Activated naive CD4-positive, alpha-beta T cell treated with anti-CD3 and anti-CD28 coated beads for 36 hours (primary cell): ENCODE measurements at places on chromosomes 6 and 20. TPM values are rescaled to one million over a fixed set of nuclear protein-coding genes. Genes with fewer than 3 reads are reported as not detected.

DNA sequence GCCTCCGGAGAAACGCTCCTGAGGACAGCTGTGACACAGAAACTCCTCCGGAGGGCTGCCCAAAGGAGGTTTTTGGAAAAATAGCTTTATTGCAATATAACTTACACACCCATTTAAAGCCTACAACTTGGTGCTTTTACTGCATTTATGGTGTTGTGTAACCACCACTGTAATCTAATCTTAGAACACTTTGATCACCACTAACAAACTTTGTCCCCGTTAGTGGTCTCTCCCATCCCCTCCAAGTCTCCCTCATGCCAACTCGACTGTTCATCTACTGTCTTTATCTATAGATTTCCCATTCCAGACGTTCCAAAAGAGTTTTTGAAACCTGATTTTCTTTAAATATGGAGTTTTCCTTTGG is 62.8 kb downstream of the SYNJ2 start:
- DNase-seq = no peak

- no peak for DNase-seq
Measured at GRCh38 chr20:63573647-63574131, 350 bp downstream of the HELZ2 start.

DNA sequence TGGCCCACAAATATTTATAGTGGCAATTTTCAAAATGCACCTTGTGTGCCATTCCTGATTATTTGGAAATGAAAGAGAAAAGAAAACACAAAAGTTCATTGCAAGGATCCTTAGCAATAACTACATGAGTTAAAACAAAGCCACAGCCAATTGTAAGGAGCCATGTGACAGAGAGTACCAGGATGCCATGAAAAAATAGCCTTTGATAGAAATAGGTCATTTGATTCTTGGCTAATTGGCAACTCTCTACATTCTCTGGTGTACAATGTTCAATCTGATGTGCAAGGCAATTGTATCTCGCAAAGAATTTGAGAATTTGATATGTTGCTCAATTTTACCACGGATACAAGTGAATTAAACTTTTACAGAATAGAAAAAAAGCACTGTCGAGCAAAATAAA is 9.6 kb downstream of the HLA-A start:
- DNase-seq = no peak

DNA sequence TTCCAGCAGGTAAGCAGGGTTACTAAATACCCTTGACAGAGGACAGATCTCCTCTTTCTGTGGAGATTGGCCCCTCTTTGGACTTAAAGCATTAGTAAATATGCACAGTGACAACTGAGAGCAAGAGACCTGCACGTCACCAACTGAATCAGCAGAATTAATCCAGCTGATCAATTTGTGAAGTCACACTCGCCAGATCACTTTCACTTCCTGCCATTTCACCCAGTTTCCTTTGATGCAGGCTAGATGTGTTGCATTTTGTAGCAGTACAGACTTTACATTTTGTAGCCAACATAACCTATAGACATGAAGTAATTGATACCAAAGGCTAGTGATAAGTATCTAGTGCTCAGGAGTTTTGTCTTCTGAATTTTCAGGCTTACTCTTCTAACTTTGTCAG is 11.9 kb downstream of the SYNE1 start:
- DNase-seq = no peak

GRCh38 chr6:100833972-100834574 is 47.1 kb downstream of the ASCC3 start:
- no peak for DNase-seq

PROCR gene
- total RNA-seq = 1.5 TPM

CD40 gene
- total RNA-seq = 6.3 TPM

HS3ST5 gene
- total RNA-seq = not detected

DNA sequence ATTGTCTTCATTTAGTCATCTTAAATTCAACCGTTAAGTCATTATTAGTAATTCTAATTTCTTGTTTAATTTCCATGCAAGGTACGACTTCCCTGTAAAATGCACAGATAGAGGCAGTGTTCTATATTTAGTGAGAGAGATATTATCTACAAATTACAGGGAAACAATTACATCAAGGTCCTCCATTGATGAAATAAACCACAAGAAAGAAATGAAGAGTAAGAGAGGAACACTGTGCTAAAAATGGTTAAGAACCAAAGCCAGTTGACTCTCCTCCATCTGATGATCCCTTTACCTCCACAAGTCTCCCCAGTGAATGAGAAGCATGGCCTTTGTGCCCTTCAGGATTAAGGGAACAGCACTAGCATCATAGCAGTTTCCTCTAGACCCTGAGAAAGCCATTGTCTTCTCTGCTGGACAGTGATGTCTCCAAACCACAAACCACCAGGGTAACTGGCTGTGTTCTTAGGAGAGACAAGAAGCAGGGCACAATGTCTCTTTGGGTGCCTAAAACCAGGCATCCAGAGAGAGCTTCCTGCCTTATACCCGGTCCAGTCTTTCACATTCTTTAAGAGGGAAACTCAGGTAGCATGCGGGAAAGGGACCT is 38.1 kb downstream of the IRF4 start:
- no peak for DNase-seq

DNA sequence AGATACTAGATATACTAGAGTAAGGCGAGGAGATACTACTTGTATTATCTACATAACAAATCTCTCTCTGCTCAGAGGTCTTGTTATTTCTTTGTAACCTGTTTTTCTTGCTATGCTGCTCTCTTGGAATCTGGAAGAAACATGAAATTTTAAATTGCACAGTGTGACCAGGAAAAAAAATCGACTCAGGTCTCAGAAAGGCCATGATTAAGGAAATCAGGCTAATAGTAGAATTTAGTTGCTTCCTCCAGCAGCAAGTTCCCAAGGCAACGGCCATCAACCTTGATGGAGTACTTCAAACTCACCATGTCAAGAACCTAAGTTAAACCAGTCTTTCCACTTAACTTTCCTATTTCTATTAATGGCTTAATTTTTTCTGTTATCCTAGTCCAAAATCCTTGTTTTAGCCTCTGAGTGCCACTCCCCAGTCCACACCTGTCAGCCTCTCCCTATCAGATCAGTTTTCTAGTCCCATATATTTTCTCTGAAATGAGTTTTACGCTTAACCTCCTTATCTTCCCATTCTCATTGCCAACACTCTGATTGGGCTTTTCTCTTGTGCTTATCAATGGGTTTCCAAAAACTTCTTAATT is 87.7 kb upstream of the BEND3 start:
- no peak for DNase-seq

- peak; percentile 86 for DNase-seq
Measured at GRCh38 chr6:42010185-42010891, 40.0 kb upstream of the TAF8 start.

DNA sequence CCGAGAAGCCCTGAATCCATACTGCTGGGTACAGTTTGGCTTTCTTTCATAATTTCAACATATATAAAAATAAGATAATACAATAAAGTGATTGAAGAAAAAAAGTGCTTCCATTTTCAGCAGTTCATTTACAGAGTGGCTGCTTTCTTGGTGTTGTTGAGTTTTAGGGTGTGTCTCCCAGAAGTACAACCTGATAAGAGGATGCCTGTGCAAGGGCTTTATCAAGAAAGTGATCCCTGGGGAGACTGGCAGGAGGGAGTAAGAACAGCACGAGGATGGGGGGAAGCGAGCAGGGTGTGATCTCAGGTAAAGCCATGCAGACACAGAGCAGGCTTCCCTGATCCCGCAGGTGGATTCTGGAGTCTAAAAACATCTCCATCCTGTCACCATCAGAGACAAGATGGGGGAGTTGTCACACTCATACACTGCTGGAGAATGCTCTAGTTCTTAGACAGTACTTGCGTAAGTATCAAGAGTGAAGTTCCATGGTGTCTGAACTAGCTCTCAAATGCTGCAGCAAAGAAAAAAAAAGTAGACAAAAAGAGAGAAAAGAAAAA is 395.9 kb downstream of the CDH26 start:
- DNase-seq = no peak

- DNase-seq = no peak
Measured at GRCh38 chr6:8432614-8433013, 2.7 kb downstream of the SLC35B3 start.

DNA sequence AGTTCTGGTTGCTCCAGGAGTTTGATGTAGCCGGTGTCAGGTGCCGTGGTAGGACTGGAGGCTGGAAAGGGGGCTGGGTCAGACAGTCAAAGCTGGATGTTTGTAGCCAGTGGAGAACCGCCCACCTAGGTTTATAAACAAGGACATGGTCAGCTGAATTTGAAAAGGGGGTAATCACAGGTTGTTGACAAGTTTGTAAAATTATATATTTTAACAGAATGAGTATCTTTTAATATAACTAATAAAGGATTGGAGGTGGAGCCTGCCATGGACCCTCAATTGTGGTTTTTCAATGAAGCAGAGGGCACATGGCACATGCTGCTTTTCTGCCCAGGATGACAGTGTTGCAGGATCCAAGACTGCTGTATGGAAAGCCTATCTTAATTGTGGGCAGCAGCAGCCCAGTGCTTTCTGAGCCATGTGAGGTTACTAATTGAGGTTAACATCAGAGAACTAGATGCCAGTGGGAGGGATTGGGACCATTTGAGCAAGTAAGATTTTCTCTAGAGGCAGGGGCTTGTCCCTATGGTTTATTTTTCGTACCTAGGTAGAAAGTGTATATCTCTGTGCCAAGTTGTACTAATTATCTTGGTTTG is 9.7 kb downstream of the HECA start:
- DNase-seq = no peak

BAK1 gene
- total RNA-seq = 38.3 TPM

- DNase-seq = no peak
Measured at GRCh38 chr6:74369556-74369993, 673.6 kb downstream of the CD109 start.

CEP162 gene
- 4.4 TPM for total RNA-seq

FOXS1 gene
- total RNA-seq = not detected

DNA sequence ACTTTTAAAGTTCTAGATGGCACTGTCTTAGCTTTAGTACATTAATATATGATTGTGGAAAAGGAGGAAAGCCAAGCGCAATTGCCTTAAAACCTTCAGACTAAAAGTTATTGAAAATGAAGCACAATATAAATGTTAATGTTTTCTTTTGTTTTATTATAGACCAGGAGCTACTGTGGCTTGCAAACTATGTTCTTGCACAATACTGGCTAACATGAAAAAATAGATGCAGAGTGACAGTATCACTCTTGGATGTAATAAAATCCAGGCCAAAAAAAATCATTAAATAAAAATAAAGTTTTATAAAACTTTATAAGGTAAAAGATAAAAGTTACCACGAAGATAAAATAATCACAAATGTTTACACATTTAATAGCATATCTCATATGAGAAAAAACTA is 18.3 kb upstream of the PLN start:
- no peak for DNase-seq
